ENCODE measurements at places on chromosomes 13 and 19.

DNA sequence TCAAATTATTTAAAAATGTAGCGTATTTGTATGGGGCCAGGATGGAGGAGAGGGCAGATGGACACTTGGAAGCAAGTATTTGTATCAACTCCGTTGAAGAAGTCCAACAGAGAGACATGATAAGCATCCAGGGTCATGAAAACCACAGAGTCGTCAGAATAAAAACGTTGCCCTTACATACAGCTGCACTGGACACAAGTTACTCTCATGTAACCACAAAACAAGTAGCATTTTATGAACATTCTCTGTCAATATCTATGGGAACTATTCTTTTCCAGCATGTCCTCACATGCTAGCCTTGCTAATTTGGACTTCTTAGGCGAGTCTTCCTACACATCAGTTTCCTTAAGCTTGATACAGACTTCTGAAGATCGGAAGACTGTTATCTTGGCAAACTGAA lies 35.0 kb downstream of the EFNB2 start:
- no peak for DNase-seq
- no peaks in the 10 kb centered on the region for H3K36me3 ChIP-seq
- H3K4me1 ChIP-seq: peaks cover 4% of the 10 kb centered on the region

DNA sequence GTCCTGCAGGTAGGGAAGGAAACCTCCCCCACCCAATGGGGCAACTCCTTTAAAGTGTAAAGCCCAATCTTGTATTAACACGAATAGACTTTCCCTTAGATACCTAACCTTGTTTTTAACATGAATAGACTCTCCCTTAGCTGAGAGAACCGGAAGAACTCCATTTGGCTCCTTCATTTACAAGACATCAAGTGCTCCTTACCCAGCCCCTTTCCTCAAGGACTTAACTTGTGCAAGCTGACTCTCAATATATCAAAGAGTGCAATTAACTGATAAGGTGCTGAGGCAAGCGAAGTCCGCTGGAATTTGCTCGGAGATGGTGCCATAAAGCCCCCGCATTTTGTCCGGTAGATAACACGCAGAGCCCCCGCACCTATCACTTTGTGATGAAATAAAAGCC lies 9.9 kb upstream of the ZNF90 start:
- no peaks in the 10 kb centered on the region for H3K27me3 ChIP-seq
- peak overlapping the region; percentile 76 for H3K4me3 ChIP-seq
- H3K4me1 ChIP-seq: peaks cover 7% of the 10 kb centered on the region
- no peaks in the 10 kb centered on the region for H3K36me3 ChIP-seq
- DNase-seq: peak; percentile 52

DNA sequence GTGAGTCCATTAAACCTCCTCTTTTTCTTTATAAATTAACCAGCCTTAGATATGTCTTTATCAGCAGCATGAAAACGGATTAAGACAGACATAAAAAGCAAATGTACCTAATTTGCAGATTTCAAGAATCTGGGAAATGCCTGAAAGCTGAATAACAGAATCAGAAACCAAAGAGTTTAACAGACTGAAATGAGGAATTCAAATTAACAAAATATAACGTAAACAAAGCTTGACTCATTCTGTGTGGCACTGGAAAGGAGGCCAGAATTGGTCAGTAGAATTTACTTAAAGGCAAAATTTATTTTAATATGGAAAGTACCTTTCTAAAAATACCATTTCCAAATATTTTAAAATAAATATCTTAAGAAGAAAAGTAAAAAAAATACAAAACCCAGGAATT lies 540.6 kb upstream of the HTR2A start:
- H3K27me3 ChIP-seq: no peaks in the 10 kb centered on the region
- no peaks in the 10 kb centered on the region for H3K36me3 ChIP-seq
- no peak overlapping the region for H3K4me3 ChIP-seq
- no peak for DNase-seq
- H3K4me1 ChIP-seq: no peaks in the 10 kb centered on the region

DNA sequence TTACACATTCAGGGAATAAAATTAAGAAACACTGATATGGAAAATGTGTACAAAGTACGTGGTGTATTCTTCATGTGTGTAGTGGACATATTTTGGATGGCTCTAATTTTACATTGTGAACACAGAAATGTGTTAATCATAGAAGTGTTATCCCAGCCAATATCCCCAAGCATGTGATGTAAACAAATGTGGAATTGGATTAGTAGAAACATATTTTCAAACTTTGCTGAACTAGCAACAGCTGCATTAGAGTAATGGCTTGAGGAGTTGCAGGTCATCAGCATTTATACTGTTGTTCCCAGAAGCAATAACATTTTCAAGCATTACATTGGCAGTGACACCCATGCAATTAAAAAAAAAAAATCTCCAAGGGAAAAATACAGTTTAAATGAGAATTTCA lies 600.6 kb downstream of the SLITRK1 start:
- no peak for DNase-seq
- no peaks in the 10 kb centered on the region for H3K4me1 ChIP-seq
- H3K27me3 ChIP-seq: no peaks in the 10 kb centered on the region

DNA sequence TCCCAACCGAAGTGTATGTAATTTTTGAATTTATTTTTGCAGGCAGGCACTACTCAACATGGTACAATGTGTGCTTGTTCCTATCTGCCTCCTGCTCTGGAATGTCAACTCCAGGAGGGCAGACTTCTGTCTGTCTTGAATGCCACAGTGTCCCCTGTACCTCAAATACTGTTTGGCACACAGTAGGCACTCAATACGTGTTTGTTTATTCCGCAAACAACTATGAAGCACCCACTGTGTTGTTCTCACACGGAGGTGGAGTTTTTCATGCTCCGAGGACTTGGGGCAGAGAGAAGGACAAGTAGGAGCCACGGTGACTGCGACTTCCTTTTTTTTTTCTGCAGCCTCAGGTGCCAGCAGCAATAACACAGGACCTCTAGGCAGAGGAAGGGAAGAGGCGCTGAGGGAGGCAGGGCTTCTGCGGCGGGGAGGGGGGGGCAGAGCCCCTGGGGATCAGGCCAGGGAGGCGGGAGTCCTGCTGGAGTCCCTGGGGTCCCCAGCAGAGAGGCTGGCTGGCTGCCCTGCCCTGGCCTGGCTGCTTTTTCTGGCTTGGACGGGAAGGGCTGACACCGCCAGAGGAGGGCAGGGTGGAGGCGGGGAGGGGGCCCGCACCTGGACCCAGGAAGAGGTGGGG lies 29.3 kb upstream of the TNFAIP8L1 start:
- peaks cover 9% of the 10 kb centered on the region for H3K27me3 ChIP-seq
- H3K36me3 ChIP-seq: no peaks in the 10 kb centered on the region
- no peaks in the 10 kb centered on the region for H3K4me1 ChIP-seq
- H3K4me3 ChIP-seq: no peak overlapping the region
- DNase-seq: peak; percentile 78

DNA sequence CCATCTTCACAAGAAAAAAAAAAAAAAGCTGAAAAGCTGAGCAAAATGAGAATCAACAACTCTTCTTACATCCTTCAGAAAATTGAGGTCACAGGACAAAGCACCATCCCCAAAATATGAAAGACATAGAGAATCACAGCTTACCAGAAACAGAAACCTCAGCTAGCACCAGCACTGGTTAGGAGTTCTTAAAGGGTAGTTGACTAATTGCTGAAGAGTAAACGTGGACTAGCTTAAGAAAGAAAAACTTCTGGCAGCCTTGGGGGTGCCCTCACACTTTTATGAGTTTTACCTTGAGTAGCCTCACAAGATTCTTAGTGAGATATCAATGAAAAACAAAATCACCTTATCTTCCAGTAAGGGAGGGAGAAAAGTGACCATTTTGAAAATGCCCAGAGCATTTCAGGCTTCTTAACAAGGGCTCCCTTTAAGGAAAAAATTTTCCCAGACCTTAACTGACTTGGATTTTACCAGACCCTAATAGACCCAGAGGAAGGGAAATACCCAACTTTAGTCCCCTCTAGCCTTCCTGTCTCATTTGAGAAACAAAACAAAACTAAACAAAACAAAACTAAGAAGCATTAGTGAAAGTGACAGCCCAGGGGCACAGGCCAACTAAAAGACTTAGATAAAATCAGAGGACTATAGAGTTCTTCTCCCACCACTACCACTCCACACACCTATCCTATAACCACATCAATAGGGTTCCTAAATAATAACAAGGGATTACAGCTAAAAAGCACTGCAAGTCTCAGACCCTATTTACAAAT lies 888.6 kb downstream of the DIAPH3 start:
- no peak overlapping the region for H3K4me3 ChIP-seq
- H3K27me3 ChIP-seq: no peaks in the 10 kb centered on the region
- H3K4me1 ChIP-seq: peaks cover 4% of the 10 kb centered on the region
- no peak overlapping the region for H3K27ac ChIP-seq
- DNase-seq: no peak

- H3K27me3 ChIP-seq: no peaks in the 10 kb centered on the region
- no peak overlapping the region for H3K4me3 ChIP-seq
- no peaks in the 10 kb centered on the region for H3K4me1 ChIP-seq
- no peak overlapping the region for H3K27ac ChIP-seq
- H3K36me3 ChIP-seq: no peaks in the 10 kb centered on the region
These were observed 77.0 kb downstream of the LRRC63 start for GRCh38 chr13:46288570-46289259.

Data from endodermal cell (in vitro differentiated cells).